Smooth muscle cell of the pulmonary artery (primary cell): ENCODE measurements at places on chromosomes 6 and 20. TPM values are rescaled to one million over a fixed set of nuclear protein-coding genes. Genes with fewer than 3 reads are reported as not detected.

Gene PACRG
- 0.20 TPM in 1 of 2 replicates, not detected in the other for total RNA-seq

Gene RSPO3
- total RNA-seq = 1.7 and 8.0 TPM in 2 replicates

Gene ZNF165
- 0.13 and 0.26 TPM in 2 replicates for total RNA-seq

Gene MBOAT1
- total RNA-seq = 1.3 and 1.8 TPM in 2 replicates

Gene GINS1
- total RNA-seq = 2.3 and 4.5 TPM in 2 replicates

Gene SLC22A2
- 0.07 and 1.7 TPM in 2 replicates for total RNA-seq

Gene SNAP91
- total RNA-seq = 0.20 TPM in 1 of 2 replicates, not detected in the other

Gene MACROD2
- 0.40 and 0.85 TPM in 2 replicates for total RNA-seq

Gene TRIM15
- not detected in 2 replicates for total RNA-seq

Gene TRIM38
- total RNA-seq = 7.5 and 10.2 TPM in 2 replicates

Gene C2
- total RNA-seq = 1.7 and 4.7 TPM in 2 replicates

Gene MDC1
- total RNA-seq = 10.8 and 12.7 TPM in 2 replicates

Gene AIF1
- total RNA-seq = not detected in 2 replicates

Gene NHLRC1
- 2.6 and 2.9 TPM in 2 replicates for total RNA-seq

Gene THBD
- 21.1 and 52.5 TPM in 2 replicates for total RNA-seq

Gene ULBP2
- total RNA-seq = 4.9 and 14.9 TPM in 2 replicates

Gene POM121L2
- not detected in 2 replicates for total RNA-seq
